ENCODE measurements at places on chromosomes 7 and 10.

DNA sequence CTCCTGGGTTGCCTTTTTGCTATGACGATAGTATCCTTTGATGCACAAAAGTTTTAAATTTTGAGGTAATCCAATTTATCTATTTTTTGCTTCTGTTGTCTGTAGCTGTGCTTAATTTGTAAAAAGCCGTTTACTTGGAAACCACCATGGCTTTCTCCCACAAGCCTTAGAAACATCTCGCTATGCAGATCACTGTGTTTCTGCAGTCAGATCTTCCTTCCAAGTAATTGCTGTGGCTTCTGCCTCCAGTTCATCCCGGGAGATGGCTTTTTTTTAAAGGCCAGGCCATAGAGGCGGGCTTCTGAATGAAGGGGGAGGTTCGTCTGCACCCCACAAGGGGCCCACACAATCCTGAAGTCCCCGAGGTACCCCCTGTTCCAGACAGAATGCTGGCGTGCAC, 48.3 kb upstream of the OCM2 start:
- no peak for DNase-seq

- DNase-seq: no peak
Observed at GRCh38 chr7:730501-731439, 3.7 kb upstream of the PRKAR1B start.

GRCh38 chr10:61503051-61503450, 49.9 kb upstream of the TMEM26 start:
- DNase-seq: no peak

GRCh38 chr7:124692425-124692824, 73.2 kb downstream of the GPR37 start:
- no peak for DNase-seq

GRCh38 chr7:130942211-130942964, 208.4 kb upstream of the KLF14 start:
- DNase-seq: no peak

GRCh38 chr10:64444564-64444963, 923.4 kb downstream of the REEP3 start:
- no peak for DNase-seq

GRCh38 chr7:90180011-90180585, 25.8 kb downstream of the STEAP1 start:
- peak; percentile 2 for DNase-seq

DNA sequence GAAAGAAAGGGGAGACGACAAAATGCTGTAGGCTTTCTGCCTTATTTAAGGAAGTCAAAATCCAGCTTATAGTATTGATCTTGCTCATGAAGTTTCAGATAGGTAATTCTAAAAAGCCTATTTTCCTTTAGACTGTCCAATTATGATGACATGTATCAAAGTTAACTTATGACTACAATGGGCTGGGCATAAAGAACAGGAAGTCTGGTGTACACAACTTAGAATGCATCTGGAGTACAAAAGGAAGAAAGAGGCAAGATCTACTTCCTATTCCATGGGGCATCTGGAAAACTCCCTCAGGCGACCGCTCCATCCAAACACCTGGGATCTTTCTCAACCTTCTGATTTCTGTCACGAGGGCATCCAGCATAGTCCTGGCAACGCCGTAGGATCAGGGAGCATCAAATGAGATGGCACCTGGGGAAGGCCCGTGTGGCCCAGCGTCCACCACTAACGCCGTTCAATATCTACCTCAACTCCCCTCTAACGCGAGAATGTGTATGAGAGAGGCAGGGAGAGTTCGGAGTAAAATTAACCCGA, 512 bp downstream of the FAM24B start:
- DNase-seq: peak; percentile 55

DNA sequence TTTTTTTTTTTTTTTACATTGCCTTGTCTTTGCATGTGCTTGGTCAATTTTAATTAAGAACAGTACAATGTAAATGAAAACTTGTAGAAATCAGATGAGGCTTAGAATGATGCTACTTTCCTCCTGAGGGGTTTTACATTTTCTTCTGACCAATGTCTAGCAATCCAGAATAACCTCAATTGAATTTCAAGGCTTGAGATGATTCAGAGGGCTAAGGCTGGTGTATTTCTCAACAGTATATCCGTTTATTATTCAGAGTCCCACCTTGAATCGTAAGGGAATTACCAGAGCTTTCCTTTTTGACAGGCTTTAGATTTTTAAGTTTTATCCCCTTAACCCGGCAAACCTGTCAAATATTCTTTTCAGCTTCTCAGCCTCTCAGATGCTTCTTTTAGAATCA, 231.2 kb upstream of the STK17A start:
- DNase-seq: no peak

GRCh38 chr7:29071203-29071874, 75.0 kb downstream of the CPVL start:
- no peak for DNase-seq

DNA sequence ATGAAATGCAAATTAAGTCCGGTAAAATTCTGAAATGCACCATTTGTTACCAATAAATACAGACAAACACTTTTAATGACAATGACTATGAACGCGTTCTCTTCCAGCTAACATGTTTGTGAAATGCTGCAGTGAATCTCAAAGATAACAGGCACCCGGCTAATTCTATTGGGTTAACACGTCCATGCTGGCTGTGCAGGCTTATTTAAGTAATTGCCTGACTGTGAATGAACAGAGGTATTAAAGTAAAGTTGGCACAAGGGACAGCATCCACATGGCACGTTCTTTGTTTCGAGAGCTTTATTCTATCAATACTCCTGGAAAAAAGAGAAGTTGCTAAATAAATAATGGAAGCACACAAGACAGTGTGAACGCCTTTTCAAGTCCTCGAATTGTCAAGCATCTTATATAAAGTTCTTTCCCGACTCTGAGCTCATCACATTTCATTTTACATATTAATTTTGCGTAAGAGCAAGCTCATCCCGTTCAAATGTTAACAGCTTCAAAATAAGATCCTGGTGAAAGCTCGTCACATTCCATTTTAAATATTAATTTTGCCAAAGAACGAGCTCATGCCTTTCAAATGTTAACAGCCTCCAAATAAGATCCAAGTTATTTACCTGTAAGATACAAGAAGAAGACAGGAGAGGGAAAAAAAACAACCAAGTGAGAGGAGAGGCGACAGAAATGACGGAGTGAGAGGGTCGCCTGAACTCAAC, 111.3 kb upstream of the RHEB start:
- DNase-seq: no peak

GRCh38 chr7:31811650-31812461, 124.8 kb downstream of the PPP1R17 start:
- no peak for DNase-seq

DNA sequence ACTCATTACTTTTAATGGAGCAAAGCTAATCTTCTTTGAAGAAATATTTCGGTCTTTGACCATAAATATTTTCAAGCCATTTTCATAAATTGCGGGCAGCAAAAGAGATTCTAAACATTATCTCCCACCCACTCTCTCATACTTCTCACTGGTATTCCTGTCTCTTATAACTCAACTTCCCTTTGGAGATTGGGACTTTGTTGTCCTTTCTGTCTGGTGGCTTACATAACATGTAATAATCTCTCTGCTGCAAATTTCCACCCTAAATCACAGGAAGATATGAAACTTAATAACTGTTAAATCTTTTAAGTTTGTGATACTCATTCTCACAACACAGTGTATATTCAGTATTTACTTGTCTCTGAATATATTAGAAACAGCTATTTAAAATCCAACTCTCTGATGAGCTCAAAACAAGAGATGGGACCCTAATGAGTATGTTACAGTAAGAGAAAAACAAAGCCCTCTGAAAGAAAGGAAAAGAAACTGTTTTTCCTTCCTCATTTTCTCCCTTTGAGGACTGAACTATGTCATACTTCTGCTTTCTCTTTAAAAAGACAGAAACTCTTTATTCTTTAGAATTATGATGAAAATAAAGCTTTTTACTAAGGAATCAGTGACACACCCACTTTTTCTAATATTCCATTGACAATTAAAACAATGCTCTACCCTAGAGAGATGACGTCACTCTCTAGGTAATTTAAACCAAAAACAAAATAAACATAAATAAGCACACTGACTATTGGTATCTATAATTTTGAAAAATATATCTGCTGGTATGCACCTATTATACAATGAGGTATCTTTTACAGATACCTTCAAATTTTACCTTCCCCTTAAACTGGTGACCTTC, 14.7 kb downstream of the CALCR start:
- no peak for DNase-seq

- DNase-seq: no peak
Observed at GRCh38 chr10:95535526-95535925, 25.6 kb downstream of the SORBS1 start.

DNA sequence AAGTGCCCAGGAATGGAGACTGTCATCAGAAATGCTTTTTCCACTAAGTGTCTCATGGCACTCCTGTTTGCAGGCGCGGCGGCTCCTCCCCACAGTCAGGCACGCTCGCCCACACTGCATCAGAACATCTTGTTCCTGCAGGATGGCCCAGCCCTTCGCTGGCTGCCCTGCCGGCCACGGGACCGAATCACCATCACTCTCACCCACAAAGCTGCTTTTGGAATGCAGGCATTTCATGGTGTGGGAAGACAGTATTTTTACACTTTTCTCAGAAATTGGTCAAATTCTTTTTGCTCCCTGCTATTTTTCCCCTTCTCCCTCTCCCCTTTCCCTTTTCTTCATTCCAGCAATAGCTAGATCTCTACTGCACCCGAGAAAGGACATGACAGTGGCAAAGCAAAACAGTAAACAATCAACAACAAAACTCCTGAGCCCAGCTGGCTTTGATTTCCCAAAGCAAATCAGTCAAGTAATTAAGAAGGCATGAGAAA, 176.1 kb upstream of the TNS3 start:
- no peak for DNase-seq

- DNase-seq: no peak
Observed at GRCh38 chr7:29642494-29643155, 79.0 kb downstream of the PRR15 start.

DNA sequence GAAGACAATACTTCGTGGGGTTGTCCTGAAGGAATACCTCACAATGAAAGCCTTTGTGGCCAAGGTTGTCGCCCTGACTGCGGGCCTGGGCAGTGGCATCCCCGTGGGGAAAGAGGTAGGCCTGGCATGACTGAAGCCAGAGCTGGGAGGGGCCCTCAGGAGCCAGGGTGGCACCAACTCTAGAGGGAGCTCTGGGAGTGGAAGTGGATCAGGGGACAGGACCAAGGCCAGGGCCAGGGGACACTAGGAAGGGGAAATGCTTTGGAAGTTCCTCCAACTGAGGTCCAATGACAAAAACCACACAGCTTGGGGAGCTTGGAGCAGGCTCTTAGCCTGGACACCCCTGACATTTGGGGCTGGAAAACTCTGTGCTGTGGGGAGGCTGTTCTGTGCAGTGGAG, 5.8 kb downstream of the CLCN1 start:
- no peak for DNase-seq

DNA sequence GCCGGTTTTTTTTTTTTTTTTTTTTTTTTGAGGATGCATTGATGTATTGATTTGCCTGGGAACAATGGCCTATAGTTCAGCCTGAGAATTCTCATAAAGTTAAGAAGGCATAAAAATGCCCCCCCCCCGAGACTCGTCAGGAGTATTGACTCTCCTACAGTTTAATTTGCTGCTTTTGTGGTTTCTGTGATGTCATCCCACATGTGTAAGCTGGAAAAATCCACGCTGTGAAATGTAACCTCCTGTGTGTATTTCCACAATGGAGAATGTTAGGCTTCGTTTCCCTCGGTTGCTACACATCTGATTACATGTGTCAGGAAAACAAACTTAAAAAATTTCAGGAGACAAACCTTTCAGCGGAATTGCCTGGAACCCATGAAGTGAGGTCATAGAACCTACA, 117.9 kb downstream of the FANK1 start:
- no peak for DNase-seq

DNA sequence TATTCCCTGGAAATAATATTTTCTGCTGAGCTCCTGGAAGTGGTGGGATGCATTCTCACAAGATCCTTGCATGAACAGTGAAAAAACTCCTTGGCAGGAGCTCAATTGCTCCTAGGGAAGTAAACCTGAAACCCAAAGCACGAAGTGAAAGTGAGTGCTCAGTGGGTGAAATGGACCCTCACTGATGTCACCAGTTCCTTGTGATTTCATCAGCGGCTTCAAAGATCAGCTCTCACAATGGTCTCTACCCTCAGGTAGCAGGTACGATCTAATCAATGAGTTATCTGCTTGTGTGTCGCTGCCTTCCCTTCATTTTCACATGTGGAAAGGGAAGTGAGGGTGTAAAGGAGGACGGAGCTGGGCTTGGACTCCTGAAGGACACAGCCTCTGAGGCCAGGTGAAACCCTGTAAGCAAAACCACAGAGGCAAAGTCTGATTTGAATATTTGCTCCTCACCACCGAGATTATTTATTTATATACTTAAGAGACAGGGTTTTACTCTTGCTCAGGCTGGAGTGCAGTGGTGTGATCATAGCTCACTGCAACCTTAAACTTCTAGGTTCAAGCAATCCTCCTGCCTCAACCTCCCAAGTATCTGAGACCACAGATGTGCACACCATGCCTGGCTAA, 255.4 kb upstream of the LYZL1 start:
- DNase-seq: no peak

DNA sequence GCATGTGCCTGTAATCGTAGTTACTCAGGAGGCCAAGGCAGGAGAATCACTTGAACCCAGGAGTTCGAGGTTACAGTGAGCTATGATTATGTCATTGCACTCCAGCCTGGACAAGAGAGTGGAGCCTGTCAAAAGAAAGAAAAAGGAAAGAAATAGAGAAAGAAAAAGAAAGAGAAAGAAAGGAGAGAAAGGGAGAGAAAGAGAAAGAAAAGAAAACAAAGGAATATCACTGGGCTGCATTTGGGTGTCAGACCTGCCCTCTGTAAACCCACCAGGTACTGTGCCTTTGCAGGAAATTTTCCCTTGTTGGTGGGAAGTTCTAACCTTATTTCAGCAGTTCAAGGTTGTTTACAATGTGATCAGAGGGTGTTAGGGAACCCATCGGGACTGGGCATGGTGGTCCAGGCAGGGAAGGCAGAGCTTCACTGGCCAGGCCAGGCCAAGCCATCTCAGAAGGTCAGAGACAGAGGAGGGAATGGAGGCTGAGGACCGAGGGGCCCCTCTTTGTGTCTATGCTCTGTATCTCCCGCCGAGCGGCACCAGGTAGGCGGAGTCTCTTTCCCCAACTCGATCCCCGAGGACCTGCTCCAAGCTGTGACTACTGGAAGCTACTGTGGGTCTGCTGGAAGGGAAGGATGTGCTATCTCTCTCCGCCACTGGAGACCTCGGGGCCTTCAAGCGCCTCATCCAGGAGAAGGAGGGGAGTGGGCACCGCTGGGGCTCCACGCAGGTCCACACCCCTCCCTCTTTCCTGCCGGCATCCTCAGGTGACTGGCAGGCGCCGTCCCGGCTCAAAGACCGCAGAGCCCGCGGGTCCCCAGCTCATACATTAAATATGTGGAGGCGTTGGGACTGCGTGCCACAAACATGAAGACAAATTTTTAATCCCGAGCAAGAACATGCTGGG, 15.2 kb upstream of the KAZALD1 start:
- no peak for DNase-seq

DNA sequence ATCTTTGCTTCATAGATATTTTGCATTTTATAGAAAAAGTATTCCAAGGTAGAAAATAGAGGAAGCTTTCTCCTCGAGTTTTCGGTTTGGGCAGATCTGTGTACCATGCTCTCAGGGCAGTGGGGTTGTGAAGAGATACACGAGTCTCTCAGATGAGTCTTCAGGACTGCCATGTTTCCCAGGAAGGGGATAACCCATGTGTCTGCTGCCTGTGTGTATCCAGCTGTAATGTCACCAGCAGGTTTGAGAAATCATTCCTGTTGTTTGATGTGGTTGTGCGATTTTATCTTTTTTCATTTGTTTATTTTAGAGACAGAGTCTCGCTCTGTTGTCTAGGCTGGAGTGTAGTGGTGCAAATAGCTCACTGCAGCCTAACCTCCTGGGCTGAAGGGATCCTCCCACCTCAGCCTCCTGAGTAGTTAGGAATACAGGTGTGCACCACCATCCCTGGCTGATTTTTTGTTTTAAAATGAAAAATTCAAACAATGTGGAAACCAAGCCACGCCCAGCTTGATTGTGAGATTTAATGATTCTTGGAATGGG, 48.9 kb downstream of the SNX10 start:
- no peak for DNase-seq

All from activated CD4-positive, alpha-beta T cell treated with anti-CD3 and anti-CD28 coated beads, Interleukin-10, Interleukin-2, amounts not matched to agents 100 ng/mL and 50 ng/mL, durations not matched to agents 16 hours and 8 hours (primary cell).